NCI-H774 (cell line): ENCODE measurements at places on chromosomes 13 and 19.

GRCh38 chr13:98944336-98944735, 33.5 kb downstream of the DOCK9 start:
- no peak for DNase-seq

GRCh38 chr19:56076498-56076897, 44.6 kb downstream of the ZNF787 start:
- DNase-seq, result peak; percentile 31

DNA sequence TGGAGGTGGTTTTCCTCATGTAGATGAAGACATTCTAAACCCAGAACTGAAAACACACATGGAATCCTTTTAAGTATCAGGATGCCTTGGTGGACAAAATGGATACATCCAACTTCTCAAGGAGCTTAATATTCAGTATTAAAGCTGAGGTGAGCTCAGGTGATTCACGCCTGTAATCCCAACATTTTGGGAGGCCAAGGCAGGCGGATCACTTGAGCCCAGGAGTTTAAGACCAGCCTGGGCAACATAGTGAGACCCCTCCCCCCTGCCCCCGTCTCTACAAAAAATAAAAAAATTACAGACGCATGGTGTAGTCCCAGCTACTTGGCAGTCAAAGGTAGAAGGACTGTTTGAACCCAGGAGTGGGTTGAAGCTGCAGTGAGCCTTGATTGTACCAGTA, 28.8 kb downstream of the DPRX start:
- no peak for DNase-seq

GRCh38 chr19:44845612-44846454, at the start of gene NECTIN2:
NECTIN2 (plus strand) TSS chr19:44846297; CDS start chr19:44846526, 229 bp downstream.
- peak; percentile 94 for DNase-seq

DNA sequence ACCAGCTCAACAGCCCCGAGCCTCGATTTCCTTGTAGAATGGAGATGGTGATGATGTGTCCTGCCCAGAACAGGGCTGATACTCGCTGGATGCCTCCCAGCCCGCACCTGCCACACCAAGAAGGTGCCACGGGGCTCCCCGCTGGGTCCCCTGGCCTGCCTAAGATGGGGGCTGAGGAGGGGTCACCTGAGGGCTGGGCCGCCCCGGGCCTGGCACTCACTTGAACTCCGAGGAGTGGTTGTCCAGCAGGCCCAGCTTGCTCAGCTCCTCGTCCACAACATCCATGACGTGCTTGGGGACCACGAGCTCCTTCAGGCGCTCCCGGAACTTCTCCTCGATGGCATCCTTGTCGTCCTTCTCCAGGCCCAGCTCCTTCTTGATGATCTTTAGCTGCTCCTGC, 14.4 kb downstream of the LONP1 start:
- no peak for DNase-seq

GRCh38 chr19:39817888-39818561, 15.9 kb downstream of the DYRK1B start:
- DNase-seq, result no peak

DNA sequence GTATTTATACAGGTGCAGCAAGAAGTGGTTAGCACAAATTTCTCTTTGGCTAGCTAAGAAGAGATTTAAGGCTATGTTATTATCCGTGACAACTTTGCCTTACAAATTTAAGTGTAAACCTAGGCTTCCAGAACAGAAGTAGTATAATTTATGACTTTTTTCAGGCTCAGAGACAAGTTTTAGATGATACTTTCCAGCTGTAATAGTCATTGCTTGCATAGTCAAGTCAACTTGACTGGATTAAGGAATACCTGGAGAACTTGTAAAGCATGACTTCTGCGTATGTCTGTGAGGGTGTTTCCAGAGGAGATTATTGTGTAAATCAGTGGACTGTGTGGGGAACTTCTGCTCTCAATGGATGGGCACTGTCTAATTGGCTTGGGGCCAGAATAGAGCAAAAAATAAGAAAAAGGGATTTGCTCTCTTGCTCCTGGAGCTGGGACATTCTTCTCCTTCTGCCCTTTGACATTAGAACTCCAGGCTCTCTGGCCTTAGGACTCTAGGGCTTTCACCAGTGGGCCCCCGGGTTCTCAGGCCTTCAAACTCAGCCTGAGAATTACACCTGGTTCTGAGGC, 33.0 kb downstream of the CYSLTR2 start:
- DNase-seq, result no peak

DNA sequence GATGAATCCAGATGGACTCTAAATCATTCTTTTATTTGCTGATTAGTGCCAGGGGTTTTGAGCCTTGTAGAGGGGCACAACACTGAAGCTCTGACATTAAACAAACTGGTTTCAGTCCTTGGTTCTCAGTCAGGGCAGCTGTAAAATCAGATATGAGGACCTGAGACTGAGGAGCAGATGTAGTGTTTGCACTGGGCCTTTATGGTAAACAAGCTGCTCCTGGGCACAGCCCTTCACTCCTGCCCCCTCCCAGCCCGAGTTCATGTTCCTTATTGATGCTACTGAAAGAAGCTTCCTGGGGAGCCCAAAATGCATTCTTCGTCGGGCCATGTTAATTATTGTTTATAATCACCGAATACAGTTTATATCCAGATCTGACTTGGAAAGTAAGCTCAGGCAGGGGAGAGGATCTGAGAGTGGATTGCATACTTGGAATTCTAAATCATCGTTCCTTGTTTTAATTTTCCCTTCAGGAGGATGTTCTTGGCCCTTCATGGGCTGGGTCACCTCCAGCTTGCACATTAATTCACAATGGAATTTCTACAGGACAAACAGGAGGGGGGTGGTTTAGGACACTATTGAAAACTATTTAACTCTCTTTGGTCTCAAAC, 213.5 kb downstream of the FGF9 start:
- DNase-seq, result peak; percentile 8

GRCh38 chr13:26601669-26602068, 44.2 kb downstream of the WASF3 start:
- no peak for DNase-seq

- no peak for DNase-seq
Observed at GRCh38 chr13:111359930-111360329, 39.5 kb downstream of the TEX29 start.

- DNase-seq, result no peak
Observed at GRCh38 chr19:29628661-29629385, 22.7 kb downstream of the POP4 start.

GRCh38 chr13:81639984-81640582, 1299.2 kb upstream of the SPRY2 start:
- no peak for DNase-seq

- DNase-seq, result no peak
Observed at GRCh38 chr13:44629465-44630183, 53.5 kb upstream of the TSC22D1 start.

DNA sequence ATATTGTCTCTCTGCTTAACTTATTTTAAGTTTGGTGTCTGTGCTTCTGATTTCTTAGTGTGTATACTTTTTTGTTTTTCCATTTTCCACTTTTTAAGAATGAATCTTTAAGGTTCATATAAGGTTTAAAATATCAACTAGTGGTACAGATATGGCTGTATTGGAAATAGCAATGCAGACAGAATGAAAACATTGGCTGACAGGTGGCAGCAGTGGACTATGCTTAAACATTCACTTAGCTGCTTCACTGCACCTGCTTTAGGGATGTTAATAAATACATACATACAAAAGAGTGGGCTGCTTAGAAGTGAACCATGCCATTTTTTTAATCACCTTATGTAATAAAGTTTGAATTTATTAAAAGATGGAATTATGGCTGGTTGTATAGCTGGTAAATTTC, 27.3 kb downstream of the TM9SF2 start:
- peak; percentile 3 for DNase-seq

GRCh38 chr19:55590109-55590508, 9.2 kb downstream of the FIZ1 start:
- DNase-seq, result no peak

GRCh38 chr19:49335784-49336481, 727 bp downstream of the CD37 start:
- DNase-seq, result no peak

DNA sequence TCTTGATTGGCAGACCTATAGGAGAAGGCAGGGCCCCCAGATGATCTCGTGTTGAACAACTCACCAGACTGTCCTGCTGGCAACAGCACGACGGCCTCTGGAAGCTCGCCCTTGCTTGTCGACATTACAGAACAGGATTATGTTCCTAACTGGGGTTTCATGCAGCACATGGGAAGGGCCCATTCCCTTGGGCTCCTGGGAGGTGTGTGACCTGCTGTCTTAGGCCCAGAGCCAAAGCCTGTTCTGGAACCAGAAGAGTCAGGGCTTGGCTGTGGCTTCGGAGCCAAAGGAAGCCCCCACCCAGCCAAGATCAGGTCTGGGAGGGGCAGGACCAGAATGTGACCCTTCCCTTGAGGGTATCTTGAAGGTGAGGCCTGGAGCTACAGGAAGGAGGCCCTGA, 36.9 kb downstream of the RGCC start:
- DNase-seq, result no peak

DNA sequence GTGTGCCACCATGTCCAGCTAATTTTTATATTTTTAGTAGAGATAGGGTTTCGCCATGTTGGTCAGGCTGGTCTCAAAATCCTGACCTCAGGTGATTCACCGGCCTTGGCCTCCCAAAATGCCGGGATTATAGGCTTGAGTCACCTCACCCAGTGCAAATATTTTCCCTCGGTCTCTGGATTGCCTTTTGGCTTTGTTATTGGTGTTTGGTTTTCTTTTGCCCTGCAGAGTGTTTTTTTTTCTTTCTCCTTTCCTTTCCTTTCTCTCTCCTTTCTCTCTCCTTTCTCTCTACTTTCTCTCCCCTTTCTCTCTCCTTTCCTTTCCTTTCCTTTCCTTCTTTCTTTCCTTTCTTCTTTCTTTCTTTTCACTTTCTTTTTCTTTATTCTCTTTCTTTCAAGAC, 33.2 kb downstream of the KDM4B start:
- DNase-seq, result no peak

GRCh38 chr19:54329476-54330165, 9.3 kb downstream of the LILRA4 start:
- no peak for DNase-seq

GRCh38 chr13:67961331-67961730, 731.2 kb upstream of the PCDH9 start:
- DNase-seq, result no peak

DNA sequence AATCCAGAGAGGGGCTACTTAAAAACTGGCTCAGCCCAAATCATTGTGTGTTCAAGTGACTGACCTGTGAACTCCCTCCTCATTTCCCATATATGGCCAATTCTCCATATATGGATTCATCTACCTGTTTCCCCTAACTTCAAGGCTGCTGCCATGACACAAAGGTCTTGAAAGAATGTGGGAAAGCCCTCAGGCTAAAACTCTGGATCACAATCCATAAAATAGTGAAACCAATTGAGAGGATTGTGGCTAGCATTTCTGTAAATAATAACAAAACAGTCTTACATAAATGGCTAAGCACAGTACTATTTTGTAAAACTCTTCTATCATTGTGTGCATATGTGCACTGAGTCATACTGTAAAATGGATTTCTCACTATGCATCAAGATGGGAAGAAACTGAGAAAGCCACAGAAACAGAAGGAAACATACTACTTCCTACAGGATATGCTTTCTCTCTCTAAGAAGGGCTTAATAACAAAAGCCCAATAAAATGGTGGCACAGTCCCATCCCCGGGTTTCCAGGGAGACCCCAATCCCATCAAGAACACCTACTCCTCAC, 80.5 kb downstream of the FOXO1 start:
- no peak for DNase-seq

DNA sequence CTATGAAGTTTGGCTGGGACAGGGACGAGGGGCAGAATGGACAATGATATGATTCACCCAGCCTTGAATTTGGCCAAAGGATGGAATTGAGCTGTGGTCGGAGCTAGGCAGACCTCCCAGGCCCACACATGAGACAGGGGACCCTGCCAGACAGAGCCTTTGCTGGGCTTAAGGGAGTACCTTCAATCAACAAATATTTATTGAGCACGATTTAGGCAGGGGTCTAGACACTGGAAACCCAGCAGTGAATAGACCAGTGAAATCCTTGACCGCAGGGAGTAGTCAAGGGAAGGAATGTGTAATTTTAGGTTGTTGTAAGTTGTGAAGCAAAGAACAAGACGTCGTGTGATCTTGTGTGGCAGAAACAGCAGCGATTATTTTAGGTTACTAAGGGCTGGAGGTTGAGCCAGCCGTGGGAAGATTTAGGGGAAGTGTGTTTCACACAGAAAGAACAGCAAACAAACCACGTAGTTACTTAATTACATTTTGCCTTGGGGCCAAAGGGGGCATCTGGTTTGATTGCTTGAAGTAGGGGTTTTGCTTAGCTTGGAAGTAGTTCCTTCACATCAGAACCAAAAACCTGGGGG, 16.9 kb upstream of the AP1M2 start:
- DNase-seq, result no peak

- DNase-seq, result no peak
Observed at GRCh38 chr13:19681517-19681916, 48.1 kb downstream of the MPHOSPH8 start.

- DNase-seq, result no peak
Observed at GRCh38 chr13:77386880-77387606, 60.1 kb upstream of the MYCBP2 start.

- DNase-seq, result no peak
Observed at GRCh38 chr13:103272770-103273169, 206.6 kb upstream of the SLC10A2 start.

DNA sequence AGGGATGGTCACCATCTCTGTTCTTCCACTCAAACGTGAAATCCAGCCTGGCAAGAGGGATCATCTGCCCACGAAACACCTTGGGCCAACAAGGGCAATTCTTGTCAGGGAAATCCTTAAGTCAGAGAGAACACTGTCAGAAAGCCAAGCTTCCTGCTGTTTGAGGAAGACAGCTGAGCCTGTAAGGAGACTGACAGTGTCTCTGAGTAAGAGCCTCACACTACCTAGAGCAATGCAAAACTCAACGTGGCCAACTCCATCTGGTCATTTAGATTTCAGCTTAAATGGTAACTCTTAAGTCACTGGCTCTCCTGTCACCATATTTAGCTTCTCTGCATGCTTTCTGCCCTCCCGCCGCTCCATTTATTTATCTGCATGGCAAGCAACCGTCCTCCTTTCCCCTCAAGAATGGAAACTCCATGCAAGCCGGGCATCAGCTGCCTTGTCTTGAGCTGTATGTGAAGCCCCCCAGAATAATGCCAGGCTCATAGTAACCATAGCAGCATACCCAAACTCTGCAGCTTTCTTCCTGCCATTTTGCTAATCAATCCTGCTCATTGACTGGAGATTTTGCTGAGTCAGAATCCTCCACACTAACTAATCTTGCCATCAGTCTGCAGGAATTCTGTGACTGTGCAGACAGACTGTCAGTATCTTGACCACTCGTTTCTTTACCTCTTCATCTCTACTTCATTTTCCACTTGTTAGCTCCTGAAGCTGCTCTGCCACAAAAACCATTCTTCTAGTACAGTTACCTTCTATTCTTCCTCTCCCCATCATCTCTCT, 159.8 kb downstream of the IRS2 start:
- DNase-seq, result no peak

- no peak for DNase-seq
Observed at GRCh38 chr13:69571606-69572323, 535.9 kb upstream of the ATXN8OS start.

GRCh38 chr19:33404506-33405253, 31.2 kb downstream of the CEBPG start:
- no peak for DNase-seq
